ENCODE measurements at places on chromosomes 12 and 14. TPM values are rescaled to one million over a fixed set of nuclear protein-coding genes. Genes with fewer than 3 reads are reported as not detected.

DNA sequence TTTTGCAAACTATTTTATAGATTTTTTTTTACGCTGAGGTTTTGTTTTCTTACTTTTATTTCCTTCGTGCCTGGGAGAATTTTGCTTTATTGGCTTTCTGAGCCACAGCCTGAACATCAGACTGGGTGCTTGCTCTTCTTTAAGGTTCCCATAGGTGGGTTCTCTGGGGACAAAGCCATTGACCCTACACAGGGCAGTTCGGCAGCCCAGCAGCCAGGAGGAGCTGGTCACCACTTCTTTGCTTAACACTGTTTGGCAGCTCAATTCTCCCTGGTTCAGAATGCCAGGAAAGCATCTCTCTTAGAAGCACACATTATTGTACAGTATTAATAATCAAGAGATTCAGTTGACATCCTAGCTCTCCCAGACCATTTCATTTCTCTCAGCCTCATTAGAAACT lies 140.8 kb upstream of the NEDD1 start:
- H3K27ac ChIP-seq: no peak overlapping the region
- no peaks in the 10 kb centered on the region for H3K36me3 ChIP-seq
- no peaks in the 10 kb centered on the region for H3K27me3 ChIP-seq
- H3K4me1 ChIP-seq: no peaks in the 10 kb centered on the region

- no peaks in the 10 kb centered on the region for H3K36me3 ChIP-seq
- no peak overlapping the region for H3K27ac ChIP-seq
- H3K27me3 ChIP-seq: peaks cover 12% of the 10 kb centered on the region
- no peak for DNase-seq
These were observed 30.9 kb upstream of the SYNDIG1L start for GRCh38 chr14:74456684-74457564.

DNA sequence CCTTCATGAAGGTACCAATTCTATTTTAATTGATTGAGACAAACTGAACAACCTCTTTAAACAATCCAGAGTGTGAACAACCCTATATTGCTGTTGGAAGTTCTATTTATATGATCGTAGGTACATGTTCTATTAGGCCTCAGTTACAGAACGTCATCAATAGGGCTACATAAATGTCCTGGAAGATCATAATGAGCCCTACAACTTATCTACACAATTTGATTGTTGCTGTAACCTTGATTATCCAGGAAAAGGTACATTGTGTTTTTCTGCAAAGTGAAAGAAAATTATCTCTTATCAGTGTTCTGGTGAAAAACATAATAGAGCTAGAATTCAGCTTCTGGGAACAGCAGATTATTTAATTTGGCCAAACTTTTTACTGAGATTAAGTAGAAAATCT lies 612.9 kb downstream of the GALC start:
- H3K4me1 ChIP-seq: no peaks in the 10 kb centered on the region
- no peak overlapping the region for H3K27ac ChIP-seq
- H3K27me3 ChIP-seq: no peaks in the 10 kb centered on the region
- no peaks in the 10 kb centered on the region for H3K36me3 ChIP-seq
- H3K4me3 ChIP-seq: no peak overlapping the region

- DNase-seq: no peak
- no peaks in the 10 kb centered on the region for H3K36me3 ChIP-seq
- peaks cover 9% of the 10 kb centered on the region for H3K27me3 ChIP-seq
- H3K4me1 ChIP-seq: no peaks in the 10 kb centered on the region
- H3K4me3 ChIP-seq: no peak overlapping the region
These were observed 22.9 kb downstream of the TRHDE start for GRCh38 chr12:72295101-72295500.

DHRS2 gene
- 19.6 TPM for total RNA-seq
